ENCODE measurements at places on chromosomes 5 and 9. TPM values are rescaled to one million over a fixed set of nuclear protein-coding genes. Genes with fewer than 3 reads are reported as not detected.

The PCDHGB6 gene
- total RNA-seq = 6.6 TPM

The IL4 gene
- total RNA-seq = not detected

The CA9 gene
- not detected for total RNA-seq

DNA sequence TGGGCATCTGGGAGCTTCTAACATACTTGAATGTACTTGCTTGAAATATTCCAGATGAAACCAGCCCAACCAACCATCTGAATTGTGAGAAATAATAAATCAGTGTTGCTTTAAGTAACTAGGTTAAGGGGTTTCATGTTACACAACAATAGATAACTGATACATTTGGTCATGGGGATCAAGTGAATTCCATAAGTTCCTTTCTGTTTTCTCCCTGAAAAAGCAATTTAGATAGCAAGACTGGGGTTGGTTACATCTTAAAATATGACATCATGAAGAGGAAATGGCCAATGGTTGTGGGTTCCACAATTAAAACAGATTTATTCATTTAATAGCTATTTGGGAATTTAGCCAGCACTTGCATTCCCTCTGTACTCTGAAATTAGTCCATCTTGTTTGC is 559.7 kb downstream of the TLR4 start:
- no peak overlapping the region for H3K4me3 ChIP-seq
- H3K4me1 ChIP-seq = no peaks in the 10 kb centered on the region
- no peaks in the 10 kb centered on the region for H3K27me3 ChIP-seq
- no peaks in the 10 kb centered on the region for H3K36me3 ChIP-seq

- no peak overlapping the region for H3K4me3 ChIP-seq
- no peaks in the 10 kb centered on the region for H3K4me1 ChIP-seq
- H3K36me3 ChIP-seq = no peaks in the 10 kb centered on the region
- DNase-seq = no peak
- no peak overlapping the region for H3K27ac ChIP-seq
Measured at GRCh38 chr5:89470658-89471057, 587.7 kb upstream of the MEF2C start.

GRCh38 chr5:63961598-63962161 is 565 bp downstream of the HTR1A start:
- peaks cover 47% of the 10 kb centered on the region for H3K27me3 ChIP-seq
- H3K4me3 ChIP-seq = no peak overlapping the region
- H3K36me3 ChIP-seq = no peaks in the 10 kb centered on the region

- peak overlapping the region; percentile 33 for H3K27ac ChIP-seq
- DNase-seq = no peak
- H3K4me3 ChIP-seq = peak overlapping the region; percentile 44
- H3K36me3 ChIP-seq = no peaks in the 10 kb centered on the region
- H3K27me3 ChIP-seq = peaks cover 78% of the 10 kb centered on the region
Measured at GRCh38 chr5:159106193-159106568, 6.5 kb upstream of the EBF1 start.

DNA sequence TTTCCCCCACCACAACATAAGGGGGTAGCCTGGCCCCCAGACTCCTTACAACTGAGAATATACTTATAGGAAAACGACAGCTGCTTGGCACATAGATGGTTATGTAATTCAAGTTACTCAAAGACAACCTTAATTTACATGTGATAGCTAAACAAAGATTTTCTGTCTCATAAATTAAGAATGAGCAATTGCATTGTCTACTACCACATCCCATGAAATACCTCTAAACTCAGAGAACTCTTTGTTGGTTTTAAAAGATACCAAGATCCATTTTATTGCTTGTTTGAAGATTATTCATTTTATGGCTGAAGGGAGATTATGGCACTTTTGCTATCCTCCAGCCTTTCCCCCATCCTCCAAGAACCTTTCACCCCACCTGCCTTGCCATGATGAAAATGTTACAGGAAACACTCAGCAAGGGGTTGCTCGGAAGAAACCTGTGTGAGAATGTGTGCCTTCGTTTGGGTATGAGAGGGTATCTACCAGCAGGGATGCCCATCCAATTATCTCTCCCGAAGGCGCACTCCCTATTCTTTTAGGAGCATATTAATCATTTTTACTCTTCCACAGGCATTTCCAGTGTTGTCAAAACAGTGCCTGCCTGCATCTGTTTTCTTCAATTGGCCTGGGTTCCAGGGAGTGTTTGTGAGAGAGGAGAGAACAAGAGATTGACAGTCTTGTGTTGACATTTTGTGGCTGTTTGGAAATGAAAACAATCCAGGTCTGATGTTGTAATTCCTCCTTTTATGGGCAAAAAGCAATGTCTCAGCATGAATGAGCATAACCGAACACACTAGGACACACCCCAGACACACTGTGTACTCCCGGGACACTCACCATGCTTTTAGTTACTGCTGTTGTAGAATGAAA is 208.0 kb upstream of the ANKRD55 start:
- no peaks in the 10 kb centered on the region for H3K36me3 ChIP-seq
- no peaks in the 10 kb centered on the region for H3K27me3 ChIP-seq
- no peak overlapping the region for H3K4me3 ChIP-seq
- DNase-seq = no peak
- no peak overlapping the region for H3K27ac ChIP-seq
- no peaks in the 10 kb centered on the region for H3K4me1 ChIP-seq

DNA sequence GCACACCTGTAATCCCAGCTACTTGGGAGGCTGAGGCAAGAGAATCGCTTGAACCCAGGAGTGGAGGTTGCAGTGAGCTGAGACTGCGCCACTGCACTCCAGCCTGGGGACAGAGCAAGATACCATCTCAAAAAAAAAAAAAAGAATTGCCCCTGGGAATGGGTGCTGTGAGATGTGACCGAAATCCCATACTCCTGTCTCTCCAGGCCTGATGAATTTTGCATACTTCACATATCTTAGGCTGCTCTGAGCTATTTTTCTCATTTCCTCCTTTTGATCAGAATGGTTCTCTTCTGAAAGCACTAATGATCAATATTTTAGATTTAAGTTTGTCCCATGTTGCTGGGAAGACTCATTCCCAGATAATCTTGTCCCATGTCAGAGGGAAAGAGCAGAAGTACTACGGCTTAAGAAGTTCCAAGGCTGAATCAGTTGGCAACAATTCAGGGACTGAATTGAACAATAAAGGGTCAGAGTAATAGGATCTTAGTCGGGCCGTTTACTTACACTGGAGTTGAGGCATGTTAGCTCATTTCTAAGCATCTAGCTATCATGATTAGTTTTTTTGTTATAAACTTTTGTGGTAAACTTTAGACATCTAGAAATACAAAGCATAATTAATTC is 44.2 kb upstream of the TENT2 start:
- H3K4me1 ChIP-seq = no peaks in the 10 kb centered on the region
- DNase-seq = peak; percentile 26
- no peaks in the 10 kb centered on the region for H3K27me3 ChIP-seq
- H3K36me3 ChIP-seq = no peaks in the 10 kb centered on the region

- H3K36me3 ChIP-seq = no peaks in the 10 kb centered on the region
- no peak overlapping the region for H3K4me3 ChIP-seq
- no peak overlapping the region for H3K27ac ChIP-seq
Measured at GRCh38 chr5:122723606-122724352, 51.1 kb upstream of the SNX2 start.

- H3K4me1 ChIP-seq = peaks cover 14% of the 10 kb centered on the region
- no peak overlapping the region for H3K4me3 ChIP-seq
- DNase-seq = no peak
- H3K27ac ChIP-seq = no peak overlapping the region
- H3K36me3 ChIP-seq = peaks cover 39% of the 10 kb centered on the region
Measured at GRCh38 chr9:128393970-128394369, 22.8 kb downstream of the URM1 start.

- H3K27ac ChIP-seq = no peak overlapping the region
- peaks cover 56% of the 10 kb centered on the region for H3K36me3 ChIP-seq
- peaks cover 5% of the 10 kb centered on the region for H3K4me1 ChIP-seq
- H3K4me3 ChIP-seq = no peak overlapping the region
- H3K27me3 ChIP-seq = no peaks in the 10 kb centered on the region
Measured at GRCh38 chr5:58453306-58453705, 6.6 kb downstream of the PLK2 start.

GRCh38 chr5:127311781-127312525 is 21.4 kb downstream of the MEGF10 start:
- H3K27me3 ChIP-seq = no peaks in the 10 kb centered on the region
- H3K36me3 ChIP-seq = no peaks in the 10 kb centered on the region
- H3K4me1 ChIP-seq = peaks cover 5% of the 10 kb centered on the region
- no peak overlapping the region for H3K4me3 ChIP-seq
